ENCODE measurements at places on chromosomes 12 and 14. TPM values are rescaled to one million over a fixed set of nuclear protein-coding genes. Genes with fewer than 3 reads are reported as not detected.

DNA sequence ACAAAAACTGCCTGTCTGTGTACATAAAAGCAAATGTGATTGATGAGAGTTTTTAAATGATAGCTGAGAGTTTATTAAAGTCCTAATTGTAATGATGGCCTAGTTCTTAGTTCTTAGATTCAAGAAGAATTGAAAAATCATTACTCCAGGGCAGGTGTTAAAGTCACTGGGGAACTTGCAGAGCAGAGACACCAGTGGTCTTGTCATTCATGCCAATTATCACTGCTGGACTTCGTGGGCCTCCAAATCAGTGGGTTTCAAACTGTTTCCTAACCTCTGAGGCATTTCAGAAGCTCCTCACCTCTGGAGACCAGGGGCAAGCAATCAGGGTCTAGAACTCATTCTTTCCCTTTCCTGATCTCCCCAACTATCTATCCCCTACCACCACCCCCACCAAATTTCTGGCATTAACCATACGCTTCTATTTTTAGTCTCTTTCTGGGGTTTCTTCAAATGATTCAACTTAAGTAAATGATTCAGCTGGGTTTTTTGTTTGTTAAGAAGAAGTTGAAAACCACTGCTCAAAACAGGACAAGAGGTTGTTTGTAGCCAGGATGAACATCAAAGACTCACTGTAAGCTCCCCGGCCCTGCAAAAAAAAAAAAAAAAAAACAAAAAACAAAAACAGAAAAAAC is 80.1 kb downstream of the CEP83 start:
- peaks cover 27% of the 10 kb centered on the region for H3K36me3 ChIP-seq
- no peak overlapping the region for H3K4me3 ChIP-seq
- H3K27me3 ChIP-seq = no peaks in the 10 kb centered on the region
- no peak for DNase-seq

- H3K27me3 ChIP-seq = peaks cover 13% of the 10 kb centered on the region
- no peak overlapping the region for H3K4me3 ChIP-seq
- H3K27ac ChIP-seq = no peak overlapping the region
- no peaks in the 10 kb centered on the region for H3K36me3 ChIP-seq
These were observed 87.2 kb upstream of the CDKN3 start for GRCh38 chr14:54309615-54310014.

DNA sequence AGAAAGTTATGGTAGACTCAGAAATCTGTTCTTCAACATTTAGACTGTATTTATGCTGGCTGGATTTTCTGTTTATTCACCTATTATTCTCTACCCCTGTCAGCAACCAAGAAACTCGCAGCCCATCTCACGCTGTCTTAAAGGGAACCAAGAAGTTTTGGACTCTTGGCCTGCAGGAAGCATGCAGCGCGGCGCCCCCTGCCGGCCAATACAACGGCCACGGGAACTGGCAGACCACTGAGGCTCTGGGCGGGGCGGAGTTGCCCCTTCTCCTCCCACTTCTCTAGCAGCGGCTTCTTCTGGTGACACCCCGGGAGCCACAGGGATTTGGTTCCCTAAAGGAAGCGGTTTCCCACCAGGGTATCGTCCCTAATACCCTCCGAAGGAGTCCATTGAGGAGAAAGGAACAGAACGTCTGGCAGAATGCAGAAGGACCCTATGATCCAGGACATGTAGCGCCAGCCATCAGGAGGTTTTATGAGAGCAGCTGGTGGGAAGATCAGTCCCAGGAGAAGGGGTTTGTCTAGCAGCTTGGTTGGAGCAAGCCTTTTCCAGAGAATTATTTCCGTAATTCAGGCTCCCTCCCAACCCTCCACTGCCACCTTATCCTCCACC is 21.0 kb upstream of the RNASE2 start:
- H3K27ac ChIP-seq = no peak overlapping the region
- no peaks in the 10 kb centered on the region for H3K36me3 ChIP-seq
- DNase-seq = peak; percentile 9
- H3K4me3 ChIP-seq = no peak overlapping the region

GRCh38 chr12:42237853-42238239 is 202 bp downstream of the YAF2 start:
- H3K36me3 ChIP-seq = no peaks in the 10 kb centered on the region
- no peak for DNase-seq
- H3K27me3 ChIP-seq = peaks cover 21% of the 10 kb centered on the region
- peaks cover 40% of the 10 kb centered on the region for H3K4me1 ChIP-seq

- H3K4me3 ChIP-seq = peak within 1 kb of the TSS; percentile 35
- no peaks in the 10 kb centered on the region for H3K4me1 ChIP-seq
- H3K36me3 ChIP-seq = no peaks in the 10 kb centered on the region
- H3K27me3 ChIP-seq = peaks cover 25% of the 10 kb centered on the region
- H3K27ac ChIP-seq = no peak within 1 kb of the TSS
- no peak for DNase-seq
These were observed at the start of gene ASCL1 for GRCh38 chr12:102957339-102958050. TSS of gene ASCL1 (plus strand) at chr12:102957674. CDS start at chr12:102958245, 571 bp downstream.

- H3K36me3 ChIP-seq = no peaks in the 10 kb centered on the region
- DNase-seq = peak; percentile 64
- peaks cover 49% of the 10 kb centered on the region for H3K4me1 ChIP-seq
- peaks cover 4% of the 10 kb centered on the region for H3K27me3 ChIP-seq
- H3K4me3 ChIP-seq = peak overlapping the region; percentile 80
- H3K27ac ChIP-seq = peak overlapping the region; percentile 97
These were observed 60.8 kb downstream of the SAMD4A start for GRCh38 chr14:54627540-54628363.

GRCh38 chr12:104570174-104570907 is 113.6 kb downstream of the CHST11 start:
- no peaks in the 10 kb centered on the region for H3K36me3 ChIP-seq
- peak overlapping the region; percentile 86 for H3K27ac ChIP-seq
- H3K4me1 ChIP-seq = peaks cover 85% of the 10 kb centered on the region

- no peaks in the 10 kb centered on the region for H3K36me3 ChIP-seq
- H3K27me3 ChIP-seq = no peaks in the 10 kb centered on the region
- no peaks in the 10 kb centered on the region for H3K4me1 ChIP-seq
- H3K27ac ChIP-seq = no peak overlapping the region
These were observed 10.8 kb downstream of the NAV3 start for GRCh38 chr12:77841521-77841920.

DNA sequence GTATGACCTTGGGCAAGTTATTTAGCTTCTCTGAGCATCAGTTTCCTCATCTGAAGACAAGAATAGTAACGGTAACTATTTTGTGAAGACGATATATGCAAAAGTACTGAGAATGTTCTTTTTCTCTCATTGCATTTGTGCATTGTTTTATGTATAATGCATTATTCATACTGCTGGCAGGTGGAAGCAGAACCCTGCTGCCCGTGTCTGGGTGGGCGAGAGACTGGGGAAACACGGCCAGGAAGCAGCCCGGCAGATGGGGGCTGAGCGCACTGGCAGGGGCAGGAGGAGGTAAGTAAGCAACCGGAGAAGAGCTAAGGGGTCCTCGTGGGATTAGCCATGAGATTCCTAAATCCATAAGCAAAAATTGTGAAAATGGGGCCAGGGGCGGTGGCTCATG is 115.8 kb upstream of the MED13L start:
- peaks cover 3% of the 10 kb centered on the region for H3K27me3 ChIP-seq
- H3K36me3 ChIP-seq = no peaks in the 10 kb centered on the region
- H3K4me3 ChIP-seq = no peak overlapping the region
- H3K4me1 ChIP-seq = peaks cover 9% of the 10 kb centered on the region
- DNase-seq = no peak

CLEC14A gene
- not detected for polyA plus RNA-seq

Data from immature natural killer cell (primary cell).